ENCODE measurements at places on chromosomes 11 and 22.

GRCh38 chr11:68810164-68810563 is 31.6 kb downstream of the CPT1A start:
- DNase-seq, result no peak

GRCh38 chr11:75334976-75335375 is 16.5 kb downstream of the ARRB1 start:
- DNase-seq, result no peak

DNA sequence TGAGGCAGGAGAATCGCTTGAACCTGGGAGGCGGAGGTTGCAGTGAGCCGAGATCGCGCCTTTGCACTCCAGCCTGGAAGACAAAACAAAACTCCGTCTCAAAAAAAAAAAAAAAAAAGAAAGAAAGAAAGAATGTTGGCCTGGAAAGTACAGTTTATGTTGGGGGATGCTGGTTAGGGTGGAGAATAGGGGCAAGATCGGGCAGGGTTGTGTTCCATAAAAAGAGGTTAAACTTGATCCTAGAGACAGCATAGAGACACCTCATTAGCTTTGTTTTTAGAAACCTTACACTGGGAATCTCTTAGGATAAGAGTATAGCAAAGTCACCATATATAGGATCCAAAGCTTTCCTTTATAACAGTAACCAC is 1.9 kb upstream of the FTH1 start:
- peak; percentile 42 for DNase-seq

- no peak for DNase-seq
Observed at GRCh38 chr22:25800766-25801165, 58.8 kb downstream of the MYO18B start.

DNA sequence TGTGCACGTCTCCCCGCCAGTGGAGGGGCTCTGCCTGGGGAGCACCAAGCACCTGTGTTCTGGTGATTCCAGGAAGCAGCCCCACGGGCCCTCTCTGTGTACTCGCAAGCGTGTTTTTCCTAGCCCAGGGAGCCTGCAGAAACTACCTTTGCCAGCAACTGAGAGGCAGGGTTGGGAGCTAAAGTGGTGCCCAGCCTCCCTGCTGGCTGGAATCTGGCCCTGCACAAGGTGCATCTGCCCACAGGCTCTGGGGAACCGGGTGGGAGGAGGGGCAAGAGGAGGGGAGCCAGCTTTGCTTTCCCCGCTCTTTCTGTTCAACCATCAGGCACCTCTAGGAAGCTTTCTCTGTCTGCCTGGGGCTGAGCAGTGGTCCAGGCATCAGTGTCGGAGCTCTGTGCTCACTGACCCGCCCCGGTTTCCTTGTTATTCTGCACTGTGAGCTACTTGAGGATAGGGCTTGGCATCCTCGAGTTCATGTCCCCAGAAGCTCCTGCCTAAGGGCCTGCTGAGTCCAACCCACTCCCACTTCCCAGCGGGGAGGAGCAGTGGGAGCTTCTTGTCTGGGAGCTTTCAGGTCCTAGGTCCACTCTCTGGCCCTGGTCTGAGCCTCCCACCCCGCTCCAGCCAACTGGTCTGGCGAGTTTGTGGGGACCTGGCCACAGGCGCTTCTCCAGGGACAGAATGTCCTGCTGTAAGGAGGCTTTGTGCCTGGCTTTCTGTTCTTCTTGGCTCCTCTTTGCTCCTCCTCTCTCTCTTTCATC is 14.9 kb downstream of the DAGLA start:
- DNase-seq, result no peak

DNA sequence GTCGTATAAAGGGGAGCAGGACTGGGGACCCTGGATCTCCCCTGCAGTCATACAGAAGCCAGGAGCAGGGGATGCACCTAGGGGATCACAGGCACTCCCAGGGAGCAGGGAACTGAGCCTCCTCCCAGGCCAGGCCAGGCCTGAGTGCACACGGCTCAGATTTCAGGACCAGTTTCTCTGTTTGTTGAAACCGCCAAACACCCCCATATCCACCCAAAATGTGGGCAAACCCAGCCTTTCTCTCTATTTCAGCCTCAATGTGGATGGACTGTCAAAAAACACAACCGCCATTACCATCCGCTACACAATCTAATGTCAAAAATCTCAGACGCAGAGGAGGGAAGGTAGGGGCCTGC is 17.5 kb downstream of the MN1 start:
- DNase-seq, result no peak

DNA sequence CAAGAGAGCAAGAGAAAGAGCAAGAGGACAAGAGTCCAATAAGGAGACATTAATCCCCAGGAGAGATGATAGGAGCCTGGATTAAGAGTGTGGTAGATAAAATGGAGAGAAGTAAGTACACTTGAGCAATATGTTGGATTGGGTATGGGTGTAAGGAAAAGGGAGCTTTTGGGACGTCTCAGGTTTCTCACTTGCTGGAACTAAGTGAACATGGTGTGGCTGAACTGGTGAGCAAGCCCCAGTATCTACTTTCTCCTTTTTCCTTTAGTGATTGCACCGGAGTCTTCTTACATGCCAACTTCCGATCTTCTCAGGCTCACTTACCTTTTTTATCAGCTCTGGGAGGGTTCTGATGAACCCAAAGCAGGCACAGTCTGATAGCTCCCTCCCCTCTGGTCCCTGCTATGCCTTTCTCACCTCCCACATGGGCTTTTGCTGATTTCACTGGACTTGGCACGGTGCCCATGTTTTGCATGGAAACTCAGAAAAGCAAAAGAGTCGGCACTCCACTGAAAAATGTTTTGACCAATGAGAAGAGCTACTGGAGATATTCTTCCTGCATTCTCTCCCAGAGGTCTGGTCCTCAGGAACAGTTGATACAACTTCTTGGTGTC is 14.5 kb upstream of the APLNR start:
- peak; percentile 73 for DNase-seq

DNA sequence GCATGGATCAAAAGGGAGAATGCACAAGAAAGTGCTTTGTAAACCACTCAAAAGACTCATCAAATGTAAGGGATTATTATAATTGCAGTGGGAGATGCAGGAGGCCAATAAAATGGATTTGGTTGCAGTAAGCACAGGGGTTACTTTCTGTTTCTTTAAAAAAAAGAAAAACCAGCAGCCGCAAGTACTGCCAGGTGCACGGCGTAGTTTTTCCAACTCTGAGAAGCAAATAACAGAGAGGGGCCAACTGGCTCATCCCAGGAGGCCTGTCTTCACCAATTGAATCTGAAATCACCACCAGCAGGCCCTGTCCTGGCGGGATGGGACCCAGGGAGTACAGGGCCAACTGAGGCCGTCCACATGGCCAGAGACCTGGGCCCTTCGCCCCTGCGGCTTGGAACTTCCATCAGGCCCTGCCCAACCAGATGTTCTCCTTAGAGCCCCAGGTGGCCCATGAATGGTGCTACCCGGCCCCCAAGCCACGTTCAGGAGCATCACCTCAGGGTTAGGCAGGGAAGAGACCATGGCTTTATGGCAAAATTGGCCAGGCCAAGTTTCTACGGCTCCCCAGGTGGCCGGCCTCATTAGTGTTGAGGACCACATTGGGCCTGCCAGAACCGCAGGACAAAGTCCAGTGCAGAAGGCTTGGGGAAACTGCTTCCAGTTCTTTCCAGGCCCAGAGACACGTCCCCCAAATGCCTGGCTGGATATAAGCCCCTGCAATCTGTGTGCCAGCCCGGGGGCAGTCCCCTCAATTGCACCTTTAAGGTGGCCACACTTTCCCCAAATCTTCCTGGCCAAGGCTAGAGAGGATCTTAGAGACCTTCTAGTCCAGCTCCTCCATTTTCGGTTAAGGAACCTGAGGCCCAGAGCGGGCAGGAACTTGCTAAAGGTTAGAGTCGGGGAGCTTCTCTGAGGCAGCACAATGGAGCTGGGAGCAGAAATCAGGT is 61.7 kb downstream of the CHRDL2 start:
- DNase-seq, result no peak

DNA sequence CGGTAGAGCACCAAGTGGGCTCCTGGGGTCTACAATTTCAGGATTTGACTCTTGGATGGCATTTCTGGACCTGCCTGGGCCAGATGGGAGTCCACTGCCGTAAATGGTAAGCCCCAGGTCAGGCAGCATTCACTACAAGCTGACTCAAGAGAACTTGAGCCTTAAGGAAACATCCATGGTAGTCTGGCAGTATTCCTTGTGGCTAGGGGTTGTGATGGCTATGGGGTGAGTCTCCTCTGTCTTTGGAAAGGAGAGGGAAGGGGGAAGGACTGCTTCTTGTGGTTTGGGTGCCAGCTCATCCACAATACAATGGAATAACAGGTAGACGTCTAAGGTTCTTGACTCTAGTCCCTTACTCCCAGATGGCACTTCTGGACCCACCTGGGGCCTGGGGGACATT is 32.3 kb upstream of the POU2AF2 start:
- DNase-seq, result no peak

DNA sequence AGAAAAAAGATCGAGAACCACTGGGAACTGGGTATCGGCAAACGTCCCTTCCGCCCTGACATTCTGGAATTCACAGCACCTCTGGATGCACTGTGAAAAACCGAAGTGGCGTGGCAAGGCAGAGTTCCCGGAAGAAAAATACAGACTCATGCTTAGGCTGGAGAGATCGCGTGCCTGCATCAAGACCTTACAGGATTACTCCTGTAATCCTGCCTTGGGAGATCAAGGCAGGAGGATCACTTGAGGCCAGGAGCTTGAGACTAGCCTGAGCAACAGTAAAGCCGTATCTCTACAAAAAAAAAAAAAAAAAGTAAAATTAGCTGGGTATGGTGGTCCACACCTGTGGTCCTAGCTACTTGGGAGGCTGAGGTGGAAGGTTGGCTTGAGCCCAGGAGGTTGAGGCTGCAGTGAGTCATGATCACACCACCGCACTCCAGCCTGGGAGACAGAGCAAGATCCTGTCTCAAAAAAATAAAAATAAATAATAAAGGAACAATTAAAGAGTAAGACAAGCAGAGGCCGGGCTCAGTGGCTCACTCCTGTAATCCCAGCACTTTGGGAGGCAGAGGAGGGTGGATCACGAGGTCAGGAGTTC is 19.9 kb upstream of the TEF start:
- DNase-seq, result no peak

DNA sequence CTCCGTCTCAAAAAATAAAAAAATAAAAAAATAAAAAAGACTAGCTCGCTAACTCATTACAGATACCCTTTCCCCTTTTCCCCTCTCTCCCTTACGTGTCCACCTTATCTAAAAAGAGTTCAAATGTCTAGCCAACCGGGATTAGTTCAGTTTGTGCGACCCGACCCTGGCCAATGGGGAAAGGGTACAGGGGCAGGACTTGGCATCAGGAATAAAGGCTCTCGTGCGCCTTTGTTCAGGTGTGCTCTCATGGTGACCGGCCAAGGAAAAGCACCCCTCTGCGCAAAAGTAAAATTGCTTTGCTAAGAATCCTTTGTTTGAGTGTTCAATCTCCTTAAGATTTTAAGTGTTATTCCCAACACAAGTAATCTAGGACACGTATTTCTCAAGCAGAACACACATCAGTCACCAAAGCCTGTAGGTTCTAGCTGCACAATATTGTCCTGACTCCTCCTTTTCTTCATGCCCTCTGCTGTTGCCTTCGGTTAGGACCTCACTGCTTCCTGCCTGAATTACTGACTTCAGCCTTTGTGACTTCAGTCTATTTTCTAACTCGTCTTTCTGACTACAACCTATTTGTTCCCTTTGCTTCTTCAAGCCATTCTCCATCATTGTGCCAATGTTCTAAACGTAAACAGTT is 20.7 kb upstream of the CECR2 start:
- DNase-seq, result no peak

DNA sequence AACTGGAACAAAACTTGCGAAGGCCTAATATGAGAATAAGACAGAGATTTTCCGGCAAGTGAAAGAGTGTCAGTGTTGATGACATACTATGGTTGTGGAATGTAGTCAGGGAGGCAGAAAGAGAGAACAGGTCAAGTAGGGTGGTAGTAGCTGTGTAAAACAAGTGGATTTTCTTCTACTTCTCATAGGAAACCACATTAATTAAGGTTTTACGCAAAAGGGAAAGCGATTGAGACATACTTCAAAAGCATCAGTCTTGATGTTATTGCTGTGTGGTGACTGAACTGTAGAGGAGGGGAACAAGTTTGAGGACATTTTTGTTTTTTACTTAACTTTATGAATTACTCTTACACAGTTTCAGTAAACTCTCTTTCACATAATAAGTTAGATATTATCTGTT is 186.0 kb upstream of the CNTN5 start:
- DNase-seq, result no peak

GRCh38 chr22:37533995-37534394 is 14.8 kb upstream of the CARD10 start:
- DNase-seq, result no peak
